Chondrocyte (in vitro differentiated cells): ENCODE measurements at places on chromosomes 2 and 18.

- DNase-seq = no peak
Measured at GRCh38 chr2:224009605-224010315, 29.3 kb downstream of the SERPINE2 start.

DNA sequence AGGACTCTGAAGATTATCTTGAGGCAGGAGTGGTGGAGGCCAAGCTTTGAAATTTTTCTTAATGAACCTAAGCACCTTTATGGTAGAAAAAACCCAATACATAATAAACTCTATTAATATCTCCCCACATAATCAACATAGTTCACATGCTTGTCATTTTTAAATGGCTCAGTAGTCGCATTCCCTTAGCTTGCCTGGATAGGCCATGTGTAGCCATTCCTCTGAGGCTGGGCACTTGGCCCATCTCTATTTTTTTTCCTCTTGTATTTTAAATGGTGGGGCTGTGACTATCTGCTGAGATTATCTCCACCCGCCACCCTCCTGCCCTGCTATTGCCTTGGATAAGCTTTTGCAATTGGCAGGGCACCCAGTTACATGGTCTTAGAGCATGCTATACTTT lies 143.1 kb downstream of the FHOD3 start:
- no peak for DNase-seq

- DNase-seq = no peak
Measured at GRCh38 chr2:197965756-197966155, 161.4 kb downstream of the PLCL1 start.

- no peak for DNase-seq
Measured at GRCh38 chr2:96111257-96111640, 5.1 kb downstream of the ADRA2B start.

GRCh38 chr2:30932870-30933269 lies 125.6 kb upstream of the CAPN13 start:
- peak; percentile 28 for DNase-seq

- DNase-seq = no peak
Measured at GRCh38 chr2:239762106-239762505, 263.0 kb downstream of the NDUFA10 start.

GRCh38 chr2:122366969-122367645 lies 611.7 kb downstream of the TSN start:
- no peak for DNase-seq

DNA sequence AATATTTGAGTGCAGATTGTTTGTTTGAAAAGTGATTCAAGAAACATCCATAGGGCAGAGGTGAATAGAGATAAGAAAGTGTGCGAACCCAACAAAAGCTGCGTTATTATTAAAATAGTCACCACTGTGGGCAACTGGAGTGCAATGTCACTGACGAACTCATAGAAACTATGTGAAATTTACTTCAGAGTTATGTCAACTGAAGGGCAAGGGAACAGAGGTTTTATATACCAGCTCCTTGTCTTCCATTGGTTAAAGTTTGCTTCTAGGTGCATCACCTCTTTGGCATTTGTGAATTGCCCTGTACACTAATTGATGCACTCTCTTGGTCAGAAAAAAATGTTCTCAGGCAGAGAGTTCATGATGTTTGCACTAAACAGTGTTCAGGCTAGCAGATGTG lies 110.5 kb upstream of the NYAP2 start:
- no peak for DNase-seq

- DNase-seq = no peak
Measured at GRCh38 chr18:22538426-22538825, 120.7 kb upstream of the CTAGE1 start.

GRCh38 chr2:41707790-41708451 lies 339.9 kb upstream of the PKDCC start:
- no peak for DNase-seq

- no peak for DNase-seq
Measured at GRCh38 chr2:145855142-145855541, 1335.2 kb upstream of the ZEB2 start.

DNA sequence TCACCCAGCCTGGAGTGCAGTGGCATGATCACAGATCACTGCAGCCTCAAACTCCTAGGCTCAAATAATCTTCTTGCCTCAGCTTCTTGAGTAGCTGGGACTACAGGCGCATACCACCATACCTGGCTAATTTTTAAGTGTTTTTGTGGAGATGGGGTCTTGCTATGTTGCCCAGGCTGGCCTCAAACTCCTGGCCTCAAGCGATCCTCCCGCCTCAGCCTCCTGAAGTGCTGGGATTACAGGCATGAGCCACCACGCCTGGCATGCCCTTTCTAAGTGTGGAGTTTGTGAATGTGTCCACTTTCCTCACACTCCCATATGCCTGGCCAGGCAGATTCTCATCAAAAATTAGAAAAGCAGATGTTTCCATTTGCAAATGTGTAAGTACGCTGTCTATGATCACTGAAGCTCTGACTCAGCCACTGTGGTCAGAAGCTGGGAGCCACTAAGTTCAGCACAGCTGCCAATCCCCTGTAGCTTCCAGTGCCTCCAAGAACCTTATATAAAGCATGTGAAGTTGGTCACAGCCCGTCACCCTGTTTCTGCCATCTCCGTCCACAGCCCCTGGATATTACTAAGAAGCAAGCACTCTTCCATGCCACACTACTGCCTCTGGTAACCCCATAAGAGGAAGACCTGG lies 155.4 kb downstream of the FAM210A start:
- DNase-seq = no peak

GRCh38 chr2:121558329-121558728 lies 27.6 kb downstream of the RNU4ATAC start:
- DNase-seq = no peak

DNA sequence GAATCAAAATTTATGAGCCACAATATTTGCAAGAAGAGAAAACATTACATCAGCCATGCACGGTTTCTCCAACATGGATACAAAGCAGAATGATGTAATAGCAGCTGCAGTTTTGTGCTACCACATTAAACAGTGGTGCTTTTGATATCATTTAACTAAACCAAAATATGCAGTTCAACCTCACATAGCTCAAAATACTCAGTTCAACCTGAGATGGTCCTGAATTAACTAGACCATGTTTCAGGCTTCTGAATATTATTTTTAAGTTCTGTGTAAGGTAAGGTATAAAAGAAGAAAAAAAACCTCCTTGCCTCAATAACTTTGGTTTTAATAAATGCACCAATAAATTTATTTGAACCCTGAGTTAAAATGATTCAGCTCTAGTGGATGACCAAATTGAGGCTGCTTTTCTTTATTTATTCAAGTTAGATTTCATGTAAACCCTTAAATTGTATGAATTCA lies 18.8 kb upstream of the TSPYL6 start:
- DNase-seq = no peak

DNA sequence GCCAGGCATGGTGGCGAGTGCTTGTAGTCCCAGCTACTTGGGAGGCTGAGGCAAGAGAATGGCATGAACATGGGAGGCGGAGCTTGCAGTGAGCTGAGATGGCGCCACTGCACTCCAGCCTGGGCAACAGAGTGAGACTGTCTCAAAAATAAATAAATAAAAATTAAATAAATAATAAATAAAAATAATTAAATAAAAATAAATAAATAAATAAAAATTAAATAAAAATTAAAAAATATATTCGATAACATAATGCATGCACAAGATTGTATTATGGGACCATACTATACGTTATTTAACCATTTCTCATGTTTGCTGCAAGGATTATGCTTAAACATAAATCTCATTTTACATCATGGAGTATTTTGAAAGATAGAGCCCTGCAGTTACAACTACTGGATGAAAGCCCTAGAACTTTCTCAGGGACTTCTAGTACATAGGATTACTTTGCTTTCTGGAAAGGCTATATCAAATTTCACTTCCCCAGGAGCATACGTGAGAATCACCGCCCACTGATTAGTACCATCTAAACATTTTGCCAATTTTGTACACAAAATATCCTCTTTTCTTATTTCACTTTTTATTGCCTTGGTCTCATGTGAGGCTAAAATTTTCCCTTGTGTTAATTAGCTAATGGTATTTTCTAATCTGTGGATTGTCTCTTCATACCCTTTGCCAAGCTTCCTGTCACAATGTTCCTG lies 234.3 kb upstream of the LYPD1 start:
- no peak for DNase-seq

DNA sequence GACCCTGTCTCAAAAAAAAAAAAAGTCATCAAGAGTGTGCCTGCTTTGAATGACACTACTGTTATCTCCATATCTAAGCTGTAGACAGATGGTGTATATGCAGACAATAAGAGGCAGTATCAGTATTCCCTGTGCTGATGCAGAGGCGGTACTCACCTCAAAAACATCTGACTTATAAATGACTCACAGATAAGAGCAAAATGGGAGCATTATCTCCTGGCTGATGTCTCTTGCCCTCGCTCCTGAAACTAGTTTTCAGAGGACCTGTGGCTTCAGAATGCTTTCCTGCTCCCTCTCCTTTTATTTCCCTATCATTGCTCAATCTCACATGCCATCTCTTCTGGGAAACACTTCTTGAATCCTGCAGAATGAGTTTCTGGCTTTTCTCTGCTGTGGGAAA lies 289.6 kb downstream of the PTPRM start:
- no peak for DNase-seq
